ENCODE measurements at places on chromosomes 4 and X.

GRCh38 chr4:72207196-72207595 lies 175.4 kb downstream of the NPFFR2 start:
- DNase-seq: no peak

DNA sequence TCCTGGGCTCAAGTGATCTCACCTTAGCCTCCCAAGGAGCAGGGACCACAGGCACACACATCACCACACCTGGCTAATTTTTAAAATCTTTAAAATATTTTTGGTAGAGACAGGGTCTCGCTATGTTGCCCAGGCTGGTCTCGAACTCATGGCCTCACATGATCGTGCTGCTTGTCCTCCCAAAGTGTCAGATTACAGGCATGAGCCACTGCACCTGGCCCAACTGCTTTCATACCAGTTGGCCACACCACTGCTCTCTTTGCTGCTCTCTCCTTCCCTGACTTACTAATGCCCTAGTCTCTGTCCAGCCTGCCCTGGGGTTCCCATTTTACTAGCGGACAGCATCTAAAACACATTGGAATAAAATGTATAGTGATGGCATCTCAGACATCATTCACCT lies 67.1 kb downstream of the CLDN22 start:
- DNase-seq: no peak

- DNase-seq: no peak
Measured at GRCh38 chr4:185728893-185729292, 83.1 kb downstream of the SORBS2 start.

- DNase-seq: peak; percentile 50
Measured at GRCh38 chrX:8868906-8869305, 67.7 kb upstream of the FAM9A start.

DNA sequence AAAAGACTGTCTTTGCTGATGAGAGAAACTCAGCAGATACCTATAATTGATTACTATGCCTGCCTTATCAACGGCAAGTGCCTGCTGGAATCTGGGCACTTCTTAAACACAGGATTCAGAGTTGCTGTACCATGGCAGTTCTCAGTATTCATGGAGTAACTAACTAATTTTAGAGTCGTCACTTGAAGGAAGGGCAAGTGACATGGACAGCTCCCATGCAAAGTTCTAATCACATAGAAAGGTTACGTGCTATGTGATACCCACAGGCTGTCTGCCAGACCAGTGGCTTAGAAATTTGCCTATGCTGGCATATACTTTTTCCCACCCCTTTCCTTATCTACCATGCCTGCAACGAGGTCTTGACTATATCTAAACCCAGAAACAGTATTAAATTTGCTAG lies 931.1 kb upstream of the TENM3 start:
- no peak for DNase-seq

Measured in fibroblast of pulmonary artery (primary cell).